T-helper 17 cell (primary cell): ENCODE measurements at places on chromosomes 4 and X.
A peak's percentile ranks its signal among the peaks of the same experiment; 100 is the strongest.

DNA sequence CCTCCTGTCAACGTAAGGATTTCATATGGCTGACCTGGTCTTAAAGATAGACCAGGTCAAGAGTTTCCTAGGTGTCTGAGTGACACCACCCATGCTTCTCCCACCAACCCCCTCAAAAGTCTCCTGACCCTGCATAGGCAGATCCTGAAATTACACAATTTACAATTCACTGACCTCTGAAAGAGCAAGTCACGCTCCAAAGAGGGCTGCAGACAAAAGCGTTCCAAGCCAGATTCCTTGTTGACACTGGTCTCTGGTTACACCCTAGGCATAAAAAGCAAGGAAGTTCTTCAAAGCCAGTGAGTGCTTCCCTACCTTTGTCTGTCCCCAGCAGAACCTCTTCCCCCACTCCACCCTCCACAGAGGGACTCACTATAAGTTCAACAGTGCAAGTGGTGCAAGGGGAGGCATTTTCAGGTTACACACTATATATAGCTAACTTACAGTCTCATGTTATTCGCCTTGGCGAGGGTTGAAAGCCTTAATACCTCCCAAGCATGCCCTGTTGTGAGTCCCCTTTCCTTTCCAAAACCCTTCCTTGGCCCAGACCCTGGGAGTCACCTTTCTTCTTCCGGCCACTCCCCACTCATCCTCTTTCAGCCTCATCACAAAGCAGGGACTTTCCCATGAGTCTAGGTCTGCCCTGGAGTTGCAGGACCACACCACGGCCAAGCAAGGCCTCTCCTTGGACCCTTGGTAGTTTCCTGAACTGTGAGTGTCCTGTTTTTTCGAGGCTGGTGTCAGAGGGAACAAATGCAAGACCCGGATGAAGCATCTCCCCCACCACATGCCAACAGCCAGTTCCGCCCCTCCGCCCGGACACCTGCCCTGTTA is 58.0 kb upstream of the KLF3 start:
- no peak for DNase-seq

GRCh38 chrX:20394451-20394850 is 127.7 kb upstream of the RPS6KA3 start:
- no peak for DNase-seq

DNA sequence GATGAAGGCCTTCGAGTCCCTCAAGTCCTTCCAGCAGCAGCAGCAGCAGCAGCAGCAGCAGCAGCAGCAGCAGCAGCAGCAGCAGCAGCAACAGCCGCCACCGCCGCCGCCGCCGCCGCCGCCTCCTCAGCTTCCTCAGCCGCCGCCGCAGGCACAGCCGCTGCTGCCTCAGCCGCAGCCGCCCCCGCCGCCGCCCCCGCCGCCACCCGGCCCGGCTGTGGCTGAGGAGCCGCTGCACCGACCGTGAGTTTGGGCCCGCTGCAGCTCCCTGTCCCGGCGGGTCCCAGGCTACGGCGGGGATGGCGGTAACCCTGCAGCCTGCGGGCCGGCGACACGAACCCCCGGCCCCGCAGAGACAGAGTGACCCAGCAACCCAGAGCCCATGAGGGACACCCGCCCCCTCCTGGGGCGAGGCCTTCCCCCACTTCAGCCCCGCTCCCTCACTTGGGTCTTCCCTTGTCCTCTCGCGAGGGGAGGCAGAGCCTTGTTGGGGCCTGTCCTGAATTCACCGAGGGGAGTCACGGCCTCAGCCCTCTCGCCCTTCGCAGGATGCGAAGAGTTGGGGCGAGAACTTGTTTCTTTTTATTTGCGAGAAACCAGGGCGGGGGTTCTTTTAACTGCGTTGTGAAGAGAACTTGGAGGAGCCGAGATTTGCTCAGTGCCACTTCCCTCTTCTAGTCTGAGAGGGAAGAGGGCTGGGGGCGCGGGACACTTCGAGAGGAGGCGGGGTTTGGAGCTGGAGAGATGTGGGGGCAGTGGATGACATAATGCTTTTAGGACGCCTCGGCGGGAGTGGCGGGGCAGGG is 568 bp downstream of the HTT start:
- peak; percentile 49 for DNase-seq

DNA sequence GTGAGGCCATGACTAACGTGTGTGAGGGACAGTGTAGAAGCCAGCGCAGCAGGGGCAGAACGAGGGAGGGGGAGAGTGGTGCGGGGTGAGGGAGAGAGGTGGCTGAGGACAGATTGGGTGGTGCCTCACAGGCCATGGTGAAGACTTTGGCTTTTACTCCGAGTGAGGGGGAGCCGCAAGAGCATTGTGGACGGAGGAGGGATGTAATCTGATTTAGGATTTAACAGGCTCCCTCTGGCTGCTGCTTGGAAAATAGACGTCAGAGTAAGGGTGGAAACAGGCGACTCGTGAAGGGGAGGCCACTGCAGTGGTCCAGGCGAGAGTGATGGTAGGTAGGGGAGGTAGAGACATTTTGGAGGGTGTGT is 13.0 kb downstream of the PPP1R3F start:
- no peak for DNase-seq

DNA sequence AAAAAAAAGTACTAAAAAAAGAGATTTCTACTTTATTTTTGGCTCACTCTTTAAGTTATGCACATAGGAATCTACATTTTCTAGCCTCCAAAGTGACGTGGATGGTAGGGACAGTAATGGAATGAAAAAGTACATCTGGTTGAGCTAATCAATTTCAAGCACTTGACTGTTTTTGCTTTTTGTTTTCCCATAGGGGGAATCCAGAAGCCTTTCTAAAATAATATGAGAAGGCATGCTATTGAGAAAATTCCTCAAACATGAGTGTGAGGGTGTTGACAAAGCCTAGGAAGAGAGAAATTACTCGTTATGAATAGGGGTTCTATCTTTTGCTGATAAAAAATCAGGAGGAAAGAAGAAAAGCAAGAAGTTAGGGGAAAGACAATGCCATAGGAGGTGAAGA is 242.5 kb upstream of the PUDP start:
- no peak for DNase-seq

DNA sequence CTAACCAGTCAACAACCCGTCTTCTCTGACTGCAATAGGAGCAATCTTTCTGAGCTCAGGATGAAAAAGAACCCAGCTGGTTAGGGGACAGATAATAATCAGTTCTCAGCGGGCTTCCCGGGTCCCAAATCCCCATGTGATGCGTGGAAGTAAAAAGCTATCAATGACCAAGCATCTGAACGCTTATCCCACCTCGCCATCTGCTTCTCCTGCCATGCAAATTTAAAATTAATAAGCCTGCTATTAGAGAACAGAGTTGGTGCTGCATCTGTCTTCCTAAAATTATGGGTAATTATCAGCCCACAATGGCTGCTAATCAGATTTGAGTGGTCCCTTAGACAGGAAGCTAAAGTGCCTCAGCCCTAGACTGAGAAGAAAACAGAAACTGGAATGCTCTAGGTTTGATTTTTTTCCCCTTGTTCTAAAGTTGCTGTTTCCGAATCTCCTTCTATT is 37.5 kb downstream of the AFAP1 start:
- no peak for DNase-seq

DNA sequence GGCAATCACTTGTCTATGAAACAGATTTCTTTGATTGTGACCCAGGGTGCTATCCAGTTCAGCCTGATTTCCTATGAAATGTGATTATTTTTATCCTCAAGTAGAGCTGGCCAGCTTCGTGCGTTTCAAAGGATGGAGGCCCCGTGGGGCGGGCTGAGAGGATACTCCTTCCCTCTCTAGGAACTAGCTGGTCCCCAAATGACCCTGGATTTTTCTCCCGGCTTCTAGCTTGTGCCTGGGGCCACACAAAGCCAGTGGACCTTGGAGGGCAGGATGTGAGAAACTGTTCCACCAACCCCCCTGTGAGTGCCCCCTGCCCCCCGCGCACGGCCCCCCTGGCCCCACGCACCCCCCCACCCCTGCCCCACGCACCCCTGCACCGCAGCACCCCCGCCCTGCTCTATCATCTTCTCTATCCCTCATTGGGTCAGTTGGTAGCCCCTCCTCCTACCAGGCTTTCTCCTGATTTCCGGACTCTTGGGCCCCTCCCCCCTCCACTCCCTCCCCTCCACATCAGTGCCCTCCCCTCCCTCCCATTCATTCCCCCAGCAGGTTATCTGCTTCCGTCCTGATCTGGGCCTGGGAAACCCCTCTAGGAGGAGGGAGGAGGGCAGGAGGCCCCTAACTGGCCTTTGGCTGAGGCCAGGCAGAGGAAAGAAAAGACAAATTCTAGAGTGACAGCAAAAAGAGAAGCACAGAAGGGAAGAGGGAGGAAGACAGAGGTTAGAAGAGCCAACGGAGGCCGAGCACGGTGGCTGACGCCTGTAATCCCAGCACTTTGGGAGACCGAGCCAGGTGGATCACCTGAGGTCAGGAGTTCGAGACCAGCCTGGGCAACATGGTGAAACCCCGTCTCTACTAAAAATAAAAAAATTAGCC is 3.3 kb downstream of the XPNPEP2 start:
- DNase-seq = no peak

DNA sequence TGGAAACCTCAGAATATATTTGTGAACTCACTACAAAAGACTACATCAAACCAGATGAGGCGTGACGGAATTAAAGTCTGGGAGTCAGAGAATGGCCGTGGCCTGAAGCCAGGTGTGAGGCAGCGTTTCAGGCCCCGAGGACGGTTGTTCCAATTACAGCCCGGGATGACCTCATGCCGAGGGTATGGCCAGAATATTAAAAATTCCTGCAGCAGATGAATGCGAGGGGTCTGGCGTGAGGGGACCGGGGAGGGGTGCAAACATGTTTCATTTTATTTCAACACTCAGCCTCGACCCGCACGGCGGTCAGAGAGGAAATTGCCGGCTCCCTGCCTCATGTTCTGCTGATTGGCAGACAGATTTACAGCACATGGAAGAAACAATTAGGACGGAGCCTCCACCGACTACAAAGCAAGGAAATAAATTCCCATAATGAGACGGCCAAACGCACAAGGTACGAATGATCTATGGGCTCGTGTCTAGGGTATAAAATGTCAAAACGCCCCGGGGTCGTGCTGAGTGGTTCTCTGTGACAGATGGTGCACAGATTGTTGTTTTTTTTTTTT is 289.7 kb downstream of the SHOX start:
- DNase-seq = no peak

- no peak for DNase-seq
Observed at GRCh38 chrX:124829930-124830329, 483.6 kb downstream of the SH2D1A start.

GRCh38 chr4:71729856-71730255 is 54.0 kb downstream of the GC start:
- no peak for DNase-seq

DNA sequence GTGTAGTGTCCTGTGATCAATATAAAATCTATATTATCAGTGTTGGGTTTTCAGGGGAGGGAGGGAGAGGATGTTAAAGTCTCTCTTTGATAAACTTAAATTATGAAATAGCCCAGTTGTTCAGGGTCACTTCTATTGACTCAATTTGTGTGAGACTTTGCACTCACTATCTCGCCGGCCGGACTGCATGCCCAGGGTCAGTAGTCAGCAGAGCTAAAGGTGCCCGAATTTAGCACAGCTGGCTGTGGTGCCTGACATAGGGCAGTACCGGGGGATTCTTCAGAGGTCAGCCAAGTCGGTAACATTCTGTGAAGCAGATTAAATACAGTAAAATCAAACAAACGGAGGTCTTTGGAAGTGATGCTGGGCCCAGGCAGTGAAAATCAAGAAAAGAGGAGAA is 19.2 kb downstream of the GABRQ start:
- DNase-seq = no peak

DNA sequence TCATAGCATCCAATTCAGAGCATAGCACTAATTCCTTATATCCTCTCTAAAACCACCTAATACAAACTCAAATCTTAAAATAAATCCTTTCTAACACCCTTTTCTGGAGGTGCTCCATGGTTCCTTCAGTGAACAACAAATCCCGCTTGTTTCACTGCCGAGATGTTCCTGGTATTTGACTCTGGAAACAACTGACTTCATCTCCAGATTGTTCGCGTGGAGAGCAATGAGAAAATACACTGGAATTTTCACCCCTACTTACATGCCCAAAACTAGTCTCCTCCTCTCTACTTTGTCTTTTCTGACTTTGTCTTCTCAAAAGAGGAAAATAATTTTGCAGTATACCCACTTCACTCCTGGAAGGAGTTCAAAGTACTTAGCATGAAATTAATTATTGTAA is 129.0 kb downstream of the PLS3 start:
- DNase-seq = no peak

DNA sequence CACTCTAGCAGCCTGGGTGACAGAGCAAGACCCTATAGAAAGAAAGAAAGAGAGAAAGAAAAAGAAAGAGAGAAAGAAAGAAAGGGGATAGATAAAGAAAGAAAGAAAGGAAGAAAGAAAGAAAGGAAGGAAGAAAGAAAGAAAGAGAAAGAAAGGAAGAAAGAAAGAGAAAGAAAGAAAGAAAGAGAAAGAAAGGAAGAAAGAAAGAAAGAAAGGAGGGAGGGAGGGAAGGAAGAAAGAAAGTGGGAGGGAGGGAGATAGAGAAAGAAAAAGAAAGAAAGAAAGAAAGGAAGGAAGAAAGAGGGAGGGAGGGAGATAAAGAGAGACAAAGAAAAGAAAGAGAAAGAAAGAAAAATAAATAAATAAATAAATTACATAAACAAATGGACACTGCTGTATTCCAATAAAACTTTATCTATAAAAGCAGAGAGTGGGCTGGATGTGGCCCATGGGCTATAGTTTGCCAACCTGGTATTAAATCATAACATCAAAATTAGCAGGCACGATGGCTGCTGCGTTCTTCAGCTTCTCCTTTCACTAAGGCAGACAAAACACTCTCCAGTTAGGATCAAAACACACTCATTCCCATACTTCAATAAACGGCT is 165.0 kb downstream of the ZNF674 start:
- DNase-seq = no peak

GRCh38 chr4:126038502-126039144 is 723.9 kb downstream of the FAT4 start:
- no peak for DNase-seq

GRCh38 chr4:6746721-6747293 is 30.8 kb downstream of the BLOC1S4 start:
- no peak for DNase-seq

GRCh38 chr4:168208957-168209614 is 109.5 kb downstream of the DDX60 start:
- no peak for DNase-seq

- DNase-seq = no peak
Observed at GRCh38 chr4:78960926-78961325, 21.7 kb upstream of the PAQR3 start.

DNA sequence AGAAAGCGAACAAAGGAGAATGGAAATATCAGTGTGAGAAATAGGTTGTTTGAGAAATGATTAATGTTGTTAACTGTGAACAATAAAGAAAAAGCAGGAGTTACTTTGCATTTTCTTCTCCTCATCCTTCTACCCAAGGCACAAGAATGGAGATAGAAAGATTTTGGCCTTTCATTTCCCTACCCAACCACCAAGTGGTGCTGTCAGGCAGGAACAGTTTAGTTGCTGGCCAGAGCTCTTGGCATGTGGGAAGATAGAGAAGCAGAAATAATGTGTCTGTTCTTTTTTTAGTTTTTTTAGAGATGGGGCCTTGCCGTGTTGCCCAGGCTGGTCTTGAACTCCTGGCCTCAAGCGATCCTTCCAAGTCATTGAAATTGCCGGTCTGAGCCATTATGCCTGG is 12.8 kb downstream of the HOPX start:
- no peak for DNase-seq
